ENCODE measurements at places on chromosomes 2 and 18.

- no peak for DNase-seq
Observed at GRCh38 chr2:95268211-95269035, 5.8 kb upstream of the PROM2 start.

- no peak for DNase-seq
Observed at GRCh38 chr2:80380736-80381135, 76.2 kb upstream of the LRRTM1 start.

DNA sequence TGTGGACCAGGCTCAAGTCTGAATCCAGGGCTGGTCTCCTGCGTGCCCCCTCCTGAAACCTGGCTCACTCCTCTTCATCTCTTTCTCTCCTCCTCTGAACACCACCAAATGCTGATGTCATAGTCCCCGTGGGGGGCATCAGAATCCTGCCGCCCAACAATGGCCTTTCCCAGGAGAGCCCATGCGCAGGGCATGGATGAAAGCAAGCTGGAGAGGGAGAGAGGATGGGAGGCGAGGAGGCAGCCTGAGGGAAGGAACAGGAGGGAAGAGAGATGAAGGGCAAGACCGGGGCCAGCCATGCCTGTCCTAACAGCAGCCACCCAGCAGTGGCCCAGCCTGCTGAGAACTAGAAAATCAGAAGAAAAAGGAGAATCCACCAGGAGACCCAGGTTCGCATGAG, 22.3 kb upstream of the LPIN1 start:
- DNase-seq, result no peak

DNA sequence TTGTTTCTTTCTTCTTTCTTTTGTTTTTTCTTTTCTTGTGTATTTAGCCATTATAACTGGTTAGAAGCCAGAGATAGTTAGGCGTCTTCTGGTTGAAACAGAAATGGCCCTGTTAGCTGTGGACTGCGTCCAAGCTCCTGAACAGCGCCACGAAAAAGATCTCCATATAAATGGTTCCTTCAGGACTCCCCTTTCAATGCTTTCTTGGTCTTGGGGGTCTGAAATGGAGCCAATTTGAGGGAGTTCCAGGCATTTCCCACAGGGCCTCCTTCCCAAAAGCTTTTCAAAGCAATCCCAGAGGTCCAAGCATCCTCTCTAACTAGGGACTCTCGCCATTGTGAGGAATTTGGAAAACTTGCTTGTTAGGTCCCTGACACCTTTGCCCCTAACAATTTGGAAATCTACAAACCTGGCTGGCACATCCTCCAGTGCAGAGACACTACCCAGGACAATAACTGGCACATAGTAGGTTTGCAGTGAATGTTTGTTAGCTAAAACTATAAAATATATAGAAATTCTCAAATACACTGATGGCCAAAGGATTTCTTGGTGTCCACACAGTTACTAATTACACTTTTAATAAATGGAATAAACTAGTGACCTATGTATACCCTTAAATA, 80.1 kb downstream of the MYCN start:
- DNase-seq, result no peak

DNA sequence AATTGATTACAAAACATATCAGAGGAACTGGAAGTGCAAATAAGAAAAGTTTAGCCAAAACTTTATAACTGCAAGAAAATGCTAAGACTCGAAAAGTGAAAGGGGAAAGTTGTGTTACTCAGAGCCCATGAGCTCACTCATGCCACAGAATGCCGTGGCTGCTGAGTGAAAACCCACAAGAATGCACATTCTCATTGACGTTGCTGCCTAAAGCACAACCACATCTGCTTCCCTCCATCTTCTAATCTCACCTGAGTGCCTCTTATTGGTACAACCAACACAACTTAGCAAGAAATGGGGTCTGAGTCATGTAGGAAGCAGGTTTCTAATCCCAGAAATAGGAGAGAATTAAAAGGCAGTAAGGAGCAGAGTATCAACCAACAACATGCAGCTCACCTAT, 259.7 kb downstream of the LNPK start:
- no peak for DNase-seq
